ENCODE measurements at places on chromosomes 5 and 9. TPM values are rescaled to one million over a fixed set of nuclear protein-coding genes. Genes with fewer than 3 reads are reported as not detected.

Gene MYMK
- polyA plus RNA-seq: not detected

Gene TRAF1
- polyA plus RNA-seq: 72.7 TPM

Gene CAMK4
- polyA plus RNA-seq: 34.9 TPM

- no peak for DNase-seq
These were observed 47.6 kb upstream of the JAK2 start for GRCh38 chr9:4937446-4937845.

DNA sequence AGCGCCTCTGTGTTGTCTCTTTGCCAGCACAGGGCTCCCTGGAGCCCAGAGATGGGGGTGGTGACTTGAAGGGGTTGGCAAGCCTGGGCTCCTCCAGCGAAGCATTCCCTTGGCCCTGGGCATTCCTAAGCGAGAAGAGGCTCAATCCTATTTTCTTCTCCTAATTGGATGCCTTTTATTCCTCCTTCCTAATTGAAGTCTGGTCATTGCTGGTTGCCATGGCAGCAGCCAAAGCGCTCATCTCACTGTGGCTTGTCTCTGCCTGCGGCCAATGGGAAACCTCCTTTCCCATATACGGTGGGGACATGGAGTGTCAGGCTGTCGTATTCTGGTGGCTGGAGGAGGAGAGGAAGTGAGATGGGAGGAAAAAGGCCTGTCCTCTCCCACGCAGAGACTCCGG lies 52.3 kb upstream of the RARS1 start:
- DNase-seq: no peak

GRCh38 chr5:157454273-157454672 lies 5.7 kb upstream of the NIPAL4 start:
- DNase-seq: no peak

GRCh38 chr5:78659714-78660113 lies 11.1 kb upstream of the LHFPL2 start:
- DNase-seq: no peak

DNA sequence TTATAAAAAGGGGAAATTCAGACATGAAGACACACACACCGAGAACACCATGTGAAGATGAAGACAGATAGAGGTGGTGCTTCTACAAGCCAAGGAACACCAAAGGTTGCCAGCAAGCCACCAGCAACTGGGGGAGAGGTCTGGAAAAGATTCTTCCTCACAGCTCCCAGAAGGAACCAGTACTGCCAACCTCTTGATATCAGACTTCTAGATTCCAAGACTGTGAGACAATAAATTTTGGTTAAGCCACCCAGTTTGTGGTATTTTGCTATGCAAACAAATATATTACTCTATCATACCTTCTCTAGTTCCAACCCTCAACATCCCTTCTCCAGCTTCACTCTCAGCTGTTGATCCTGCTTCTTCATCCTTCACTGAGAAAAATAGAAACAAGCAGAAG lies 451.1 kb downstream of the EBF1 start:
- no peak for DNase-seq

DNA sequence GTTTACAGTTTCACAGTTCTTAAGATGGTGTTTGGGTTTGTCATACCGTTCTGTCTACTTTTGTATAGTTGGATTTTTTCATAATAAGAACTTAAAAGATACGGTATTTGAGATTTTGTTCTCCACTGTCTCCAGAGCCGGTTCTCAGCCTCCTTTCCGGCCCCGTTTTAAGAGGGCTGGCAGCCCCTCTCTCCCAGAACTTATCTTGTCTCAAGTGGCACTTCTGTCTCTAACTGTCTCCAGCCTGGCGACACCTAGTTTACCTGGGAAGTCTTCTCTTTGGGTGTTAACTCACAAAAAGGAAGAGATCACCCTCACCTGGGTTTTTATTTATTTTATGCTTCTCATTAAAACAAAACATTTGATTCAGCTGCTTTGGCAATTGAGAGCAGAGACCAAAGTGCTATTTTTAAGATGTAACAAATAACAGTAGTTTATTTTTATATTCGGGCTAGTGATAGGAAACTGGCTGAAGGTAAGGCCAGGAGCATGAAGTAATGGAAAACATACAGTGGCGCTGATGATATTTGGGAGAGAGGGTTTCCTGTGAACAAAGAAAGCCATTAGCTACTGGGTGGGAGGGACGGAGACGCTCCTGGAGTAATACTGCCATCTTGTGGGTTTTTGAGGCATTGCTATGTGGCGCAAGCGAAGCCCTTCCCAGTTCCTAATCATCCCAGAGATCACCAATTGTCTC lies 48.3 kb downstream of the ACER2 start:
- peak; percentile 46 for DNase-seq

DNA sequence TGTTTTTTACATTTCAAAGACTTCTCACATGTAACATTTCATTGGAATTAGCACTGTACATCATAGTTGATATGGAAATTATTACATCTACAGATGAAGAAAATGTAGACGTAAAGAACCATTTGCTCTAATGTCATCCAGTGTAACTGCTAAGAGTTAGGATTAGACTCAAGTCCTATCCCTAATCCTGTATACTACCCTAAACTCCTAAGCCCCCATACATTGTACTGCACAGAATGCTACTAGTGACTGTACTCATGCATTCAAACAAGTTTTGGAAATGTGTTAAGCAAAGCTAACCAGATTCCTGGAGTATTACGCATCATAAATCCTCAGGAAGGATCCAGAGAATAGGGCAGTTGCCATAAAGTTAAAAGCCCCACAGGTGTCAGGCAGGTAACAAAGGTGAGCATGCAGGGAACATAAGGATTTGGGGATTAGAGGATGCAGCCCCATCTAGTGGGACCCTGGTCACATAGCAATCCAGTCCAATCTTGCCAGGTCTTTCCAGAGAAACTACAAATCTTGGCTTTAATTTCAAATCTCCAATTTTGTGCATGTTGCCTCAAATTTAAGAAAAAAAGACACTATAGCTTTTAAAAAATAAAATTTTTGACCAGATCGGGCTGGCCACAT lies 32.0 kb downstream of the HAVCR1 start:
- DNase-seq: no peak

DNA sequence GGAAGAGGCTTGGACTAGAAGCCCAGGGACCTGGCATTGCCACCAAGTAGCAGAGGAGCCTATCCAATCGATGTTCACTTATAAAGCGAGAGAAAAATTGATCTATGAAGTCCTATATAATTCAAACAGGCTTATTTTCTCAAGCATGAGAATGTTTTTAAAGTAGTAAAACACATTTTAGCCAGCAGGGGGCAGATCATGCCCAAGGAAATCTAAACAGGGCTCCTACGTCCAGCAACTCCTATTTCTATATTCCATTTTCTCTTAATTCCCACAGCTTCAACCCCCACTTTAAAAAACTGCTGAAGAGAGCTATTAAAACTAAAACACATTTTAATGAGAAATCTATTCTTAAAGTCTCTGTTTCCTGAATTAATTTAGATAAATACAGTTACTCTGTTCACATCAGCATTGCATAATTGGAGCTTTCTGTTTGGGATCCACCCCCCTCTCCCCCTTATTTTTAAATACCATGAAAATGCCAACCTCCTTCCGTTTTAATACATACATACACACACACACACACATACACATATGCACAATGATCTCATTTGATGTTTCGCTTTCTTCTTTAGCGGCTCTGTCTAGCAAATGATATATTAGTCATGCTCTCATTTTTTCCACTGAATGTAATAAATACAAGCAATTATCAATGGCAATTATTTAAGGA lies 144.9 kb downstream of the MYO10 start:
- DNase-seq: peak; percentile 24

- DNase-seq: no peak
These were observed 657 bp downstream of the MTRR start for GRCh38 chr5:7869474-7870136.

DNA sequence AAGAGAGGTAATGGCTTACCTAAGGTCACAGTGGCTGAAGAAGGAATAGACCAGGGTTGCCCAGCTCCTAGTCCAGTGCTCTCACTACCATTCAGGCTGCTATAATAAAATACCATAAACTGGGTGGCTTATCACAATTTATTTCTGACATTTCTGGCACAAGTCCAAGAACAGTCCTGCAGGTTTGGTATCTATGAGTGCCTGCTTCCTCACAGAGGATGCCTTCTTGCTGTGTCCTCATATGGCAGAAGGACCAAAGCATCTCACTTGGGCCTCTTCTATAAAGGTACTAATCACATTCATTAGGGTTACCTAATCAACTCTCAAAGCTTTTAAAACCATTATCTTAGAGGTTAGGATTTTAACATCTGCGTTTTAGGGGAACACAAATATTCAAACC lies 17.2 kb downstream of the STARD4 start:
- DNase-seq: no peak

DNA sequence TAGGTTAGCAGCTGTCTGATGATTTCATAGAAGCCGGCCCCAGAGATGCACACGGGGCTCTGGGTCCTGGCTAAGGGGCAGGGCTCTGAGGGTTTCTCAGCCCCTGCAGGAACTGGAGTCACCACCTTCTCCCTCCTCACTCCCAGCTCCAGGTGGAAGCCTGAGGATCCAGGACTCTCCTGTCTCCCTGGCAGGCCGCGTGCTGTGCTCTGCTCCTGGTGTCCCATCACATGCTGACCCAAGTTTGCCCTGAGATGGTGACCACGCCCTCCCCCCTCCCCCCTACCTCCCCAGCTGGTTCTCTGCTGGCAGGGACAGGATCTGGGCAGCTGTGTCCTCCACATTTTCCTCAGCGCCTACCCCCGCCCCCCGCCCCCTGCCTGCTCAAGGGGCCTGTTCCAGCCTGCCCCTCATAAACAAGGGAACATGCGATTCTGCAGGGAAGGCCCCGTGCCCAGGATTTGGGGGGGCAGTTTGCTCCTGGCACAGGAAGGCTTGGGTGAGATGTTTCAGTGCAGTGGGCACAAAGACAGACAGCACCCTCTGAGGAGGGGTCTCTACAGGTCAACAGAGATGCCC lies 87.4 kb downstream of the PSD2 start:
- no peak for DNase-seq

DNA sequence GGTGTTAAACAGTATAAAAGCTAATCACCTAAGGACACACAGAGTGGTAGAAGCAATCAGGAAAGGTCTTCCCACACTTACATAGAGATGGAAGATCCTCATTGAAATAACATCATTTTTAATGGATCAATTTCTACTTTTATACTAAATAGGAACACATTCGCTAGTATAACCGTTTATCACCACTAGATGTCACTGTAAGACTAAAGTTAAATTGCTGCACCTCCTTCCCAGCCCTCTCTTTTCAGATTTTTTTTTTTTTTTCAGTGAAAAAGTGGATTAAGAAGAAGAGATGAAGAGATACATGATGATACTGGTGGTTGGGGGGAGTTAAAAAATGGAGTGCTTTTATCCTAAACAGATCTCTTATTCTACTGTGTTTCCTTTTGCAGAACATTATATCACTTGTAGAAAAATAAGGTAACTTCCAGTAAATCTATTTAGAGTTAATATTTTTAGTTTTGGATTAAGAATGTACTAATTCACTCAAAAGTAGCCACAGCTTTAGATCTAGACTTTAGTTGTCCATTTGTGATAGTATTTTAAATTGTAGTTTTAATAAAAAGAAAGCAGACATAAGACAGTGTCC lies 116.9 kb upstream of the ARRDC3 start:
- no peak for DNase-seq

- DNase-seq: no peak
These were observed 67.2 kb upstream of the IFNE start for GRCh38 chr9:21549251-21549765.

Measured in GM12878 (cell line).